NCI-H1417 treated with DMSO at 0.1 percent for 48 hours (cell line): ENCODE measurements at places on chromosomes 11 and 22.

- DNase-seq, result no peak
Observed at GRCh38 chr22:39092111-39092862, 4.8 kb upstream of the APOBEC3H start.

GRCh38 chr11:61152816-61153592 is 8.2 kb downstream of the VPS37C start:
- no peak for DNase-seq

GRCh38 chr11:118380571-118380970 is 20.8 kb upstream of the ATP5MG start:
- no peak for DNase-seq

- no peak for DNase-seq
Observed at GRCh38 chr11:1237128-1237580, 14.3 kb downstream of the MUC5B start.

DNA sequence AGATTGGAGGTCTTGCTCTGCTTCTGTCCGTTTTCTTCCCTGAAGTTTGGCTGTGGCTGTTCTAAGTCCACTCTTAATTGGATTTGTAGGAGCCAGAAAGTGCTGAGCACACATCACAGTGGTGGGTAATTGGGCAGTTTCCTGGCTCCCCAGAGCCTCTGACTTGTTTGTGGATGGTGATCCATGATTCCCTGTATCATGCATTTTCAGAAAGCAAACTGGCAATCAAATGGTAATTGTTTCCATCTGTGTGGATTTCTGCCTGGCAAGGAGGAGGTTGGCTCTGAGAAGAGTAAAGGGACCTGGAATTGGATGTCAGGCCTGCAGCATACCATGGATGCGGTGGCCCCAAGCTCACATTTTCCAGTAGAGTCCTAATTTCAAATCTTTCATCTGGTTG is 49.5 kb downstream of the PPFIBP2 start:
- no peak for DNase-seq

GRCh38 chr11:31764766-31765165 is 46.4 kb downstream of the PAX6 start:
- DNase-seq, result peak; percentile 39

DNA sequence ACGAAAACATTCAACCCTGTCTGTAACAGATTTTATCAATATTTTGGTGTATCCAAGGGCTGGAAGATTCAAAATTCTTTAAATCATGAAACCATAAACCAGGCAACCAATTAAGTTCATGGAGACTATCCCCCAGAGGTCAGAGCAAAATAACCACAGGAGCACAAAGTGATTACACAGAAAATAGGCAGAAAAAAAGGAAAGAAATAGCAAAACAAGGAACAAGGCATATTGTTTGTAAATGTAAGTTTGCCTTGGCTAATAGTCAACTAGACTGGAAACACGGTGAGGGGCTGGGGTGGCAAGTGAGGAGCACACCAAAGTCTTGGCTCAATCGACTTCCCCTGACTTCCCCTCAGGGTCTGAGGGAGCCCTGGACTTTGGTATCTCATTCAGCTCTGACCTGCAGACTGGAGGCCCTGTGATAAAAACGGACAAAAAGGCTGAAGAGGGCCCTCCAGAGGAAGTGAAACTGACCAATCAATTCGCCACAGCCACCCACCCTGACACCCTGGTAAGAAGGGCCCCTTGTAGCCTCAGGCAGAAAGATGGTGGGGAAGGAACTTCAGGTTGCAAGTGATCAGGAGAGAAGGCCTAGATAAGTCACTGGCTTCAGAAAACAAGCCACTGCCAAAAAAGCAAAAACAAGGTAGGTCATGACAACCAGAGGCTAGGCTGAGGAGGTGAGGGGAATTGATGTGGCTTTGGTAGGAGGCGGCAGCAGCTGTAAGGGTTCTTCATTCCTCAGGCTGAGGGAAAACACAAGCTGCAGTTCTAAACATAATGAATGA is 1.8 kb downstream of the SIK3 start:
- DNase-seq, result no peak

DNA sequence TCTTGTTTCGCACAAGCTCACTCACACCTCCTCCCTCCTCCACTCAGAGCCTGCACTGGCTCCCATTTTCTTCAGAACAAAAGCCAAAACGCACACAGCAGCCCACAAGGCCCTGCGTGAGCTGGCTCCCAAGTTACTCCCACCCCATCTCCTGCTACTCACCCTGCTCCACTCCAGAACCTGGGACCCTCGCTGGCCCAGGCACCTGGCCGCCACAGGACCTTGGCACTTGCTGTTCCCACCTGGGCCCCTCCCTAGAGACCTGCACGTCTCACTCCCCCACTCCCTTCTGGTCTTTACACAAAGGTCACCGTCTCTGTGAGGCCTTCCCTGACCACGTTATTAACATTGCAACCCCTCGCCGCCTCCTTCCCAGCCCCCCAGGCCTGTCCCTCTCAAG is 945 bp upstream of the MFNG start:
- DNase-seq, result no peak

DNA sequence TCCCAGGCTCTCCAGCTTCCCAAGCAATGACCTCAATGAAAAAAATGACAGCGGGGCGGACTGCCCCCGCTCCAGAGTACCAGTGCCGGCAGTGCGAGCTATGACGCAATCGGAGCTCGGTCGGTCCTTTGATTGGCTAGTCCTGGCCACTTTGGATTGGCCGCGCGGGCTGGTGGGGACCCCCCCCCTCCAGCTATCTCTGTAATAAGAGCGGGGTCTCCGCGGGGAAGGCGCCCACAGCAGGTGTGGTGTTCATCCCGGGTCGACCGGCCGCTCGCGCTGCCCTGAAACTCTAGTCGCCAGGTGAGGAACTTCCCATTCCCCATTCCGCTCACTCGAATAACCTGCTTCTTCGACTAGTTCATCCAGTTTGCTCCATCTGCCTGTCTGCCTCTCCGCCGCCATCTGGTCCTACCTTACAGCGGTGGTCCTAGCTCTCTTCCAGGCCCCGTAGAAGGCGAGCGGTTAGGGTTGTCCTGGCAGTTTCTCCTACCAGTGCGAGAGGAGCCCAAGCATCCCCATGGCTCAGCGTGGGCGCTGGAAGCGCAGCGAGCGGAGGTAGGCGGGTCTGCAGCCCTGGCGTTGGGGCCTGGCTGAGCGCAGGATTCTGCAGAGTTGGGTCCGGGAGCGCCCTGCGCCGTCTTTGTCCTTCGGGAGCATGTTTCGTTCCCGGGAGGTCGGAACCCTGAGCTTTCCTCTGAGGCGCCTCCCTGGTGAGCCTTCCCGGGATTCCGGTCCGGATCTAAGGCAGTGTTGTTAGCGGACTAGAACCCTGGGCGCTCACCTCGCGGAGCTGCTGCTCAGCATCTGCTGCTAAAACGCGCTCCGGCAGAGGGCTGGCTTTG is at the start of gene CALCB:
TSS of gene CALCB (plus strand) at position 233 of the 845 bp plus-strand sequence. CDS start 1,126 bp downstream, outside the sequence.
- DNase-seq, result no peak

DNA sequence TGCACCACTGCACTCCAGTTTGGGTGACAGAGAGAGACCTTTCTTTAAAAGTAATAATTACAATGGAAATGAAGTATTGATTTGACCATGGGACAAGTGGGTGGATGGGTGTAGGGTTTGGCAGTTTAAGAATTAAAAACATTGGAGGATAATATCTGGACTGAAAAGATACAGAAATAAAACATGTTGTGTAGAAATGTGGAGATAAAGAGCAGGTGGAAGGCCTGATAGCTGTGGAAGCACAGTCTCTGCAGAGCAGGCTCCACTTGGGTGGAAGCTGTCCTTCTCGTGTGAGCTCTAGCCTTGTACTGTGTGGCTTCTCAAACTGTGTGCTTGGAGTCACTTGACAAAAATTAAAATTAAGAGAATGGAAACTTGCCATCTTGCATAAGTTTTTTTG is 25.6 kb downstream of the APLP2 start:
- no peak for DNase-seq

- no peak for DNase-seq
Observed at GRCh38 chr11:88384669-88385005, 47.1 kb upstream of the CTSC start.

- DNase-seq, result no peak
Observed at GRCh38 chr11:127738771-127739286, 738.3 kb upstream of the KIRREL3 start.

GRCh38 chr11:116062129-116062489 is 557.9 kb upstream of the CADM1 start:
- DNase-seq, result no peak

- DNase-seq, result no peak
Observed at GRCh38 chr11:12618743-12619540, 55.3 kb upstream of the TEAD1 start.

GRCh38 chr11:131691181-131692041 is 321.0 kb downstream of the NTM start:
- peak; percentile 47 for DNase-seq

GRCh38 chr11:47478651-47479329 is 29.9 kb upstream of the RAPSN start:
- DNase-seq, result no peak

DNA sequence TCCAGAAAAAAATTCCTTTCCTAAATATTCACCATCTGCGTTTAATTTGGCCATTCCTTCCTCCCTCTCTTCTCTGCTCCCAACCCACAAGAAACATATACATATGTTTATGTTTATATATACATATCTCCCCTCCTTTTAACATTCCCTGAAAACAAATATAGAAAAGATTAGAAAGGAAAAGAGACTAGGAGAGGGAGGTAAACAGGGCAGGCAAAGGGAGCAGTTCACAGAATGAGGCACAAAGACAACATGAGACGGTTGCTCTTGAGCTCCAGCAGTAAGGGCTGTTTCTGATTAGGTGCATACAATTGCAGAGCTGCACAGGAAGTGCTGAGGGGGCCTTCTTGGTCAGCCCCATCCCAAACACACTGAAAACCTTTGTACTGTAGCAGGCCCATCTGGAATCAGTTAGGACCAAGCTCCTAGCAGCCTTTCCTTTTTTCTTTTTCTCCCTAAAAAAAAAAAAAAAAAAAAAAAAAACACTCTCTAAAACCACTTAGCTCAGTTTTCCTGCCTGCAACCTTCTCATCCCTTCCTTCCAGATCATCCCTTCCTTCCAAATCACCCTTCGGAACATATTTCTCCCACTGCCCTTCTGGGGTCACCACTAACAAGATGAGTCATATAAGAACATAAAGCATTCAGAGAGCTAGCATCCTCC is 57.0 kb downstream of the RBFOX2 start:
- DNase-seq, result no peak

GRCh38 chr22:38346506-38346905 is 29.3 kb upstream of the CSNK1E start:
- DNase-seq, result no peak

- DNase-seq, result no peak
Observed at GRCh38 chr11:38013157-38013556, 1415.1 kb upstream of the RAG2 start.

GRCh38 chr11:613369-613968 is 2.3 kb downstream of the IRF7 start:
- no peak for DNase-seq

GRCh38 chr11:71999362-71999761 is 653 bp downstream of the IL18BP start:
- DNase-seq, result no peak

DNA sequence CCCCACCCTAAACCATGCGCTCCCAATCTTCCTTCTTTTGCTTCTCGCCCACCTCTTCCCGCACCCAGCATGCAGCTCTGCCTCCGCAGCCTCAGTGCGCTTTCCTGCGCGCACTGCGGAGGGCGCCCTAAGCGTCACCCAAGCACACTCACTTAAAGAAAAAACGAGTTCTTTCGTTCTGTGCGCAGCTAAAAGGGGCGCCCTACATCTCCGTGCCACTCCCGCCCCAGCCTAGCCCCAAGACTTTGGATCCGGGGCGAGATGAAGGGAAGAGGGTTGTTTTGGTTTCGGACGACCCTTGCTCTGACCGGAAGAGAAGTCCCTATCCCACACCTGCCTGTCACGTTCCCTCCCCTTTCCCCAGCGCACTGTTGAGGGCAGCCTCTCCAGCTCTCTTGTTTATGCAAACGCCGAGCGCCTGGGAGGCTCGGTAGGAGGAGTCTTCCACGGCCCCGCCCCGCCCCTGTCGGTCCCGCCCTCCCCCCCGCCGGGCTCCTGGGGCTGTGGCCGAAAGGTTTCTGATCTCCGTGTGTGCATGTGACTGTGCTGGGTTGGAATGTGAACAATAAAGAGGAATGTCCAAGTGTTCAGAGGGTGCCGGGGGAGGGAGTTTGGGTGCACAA is 5.3 kb downstream of the VSIG2 start:
- DNase-seq, result no peak

DNA sequence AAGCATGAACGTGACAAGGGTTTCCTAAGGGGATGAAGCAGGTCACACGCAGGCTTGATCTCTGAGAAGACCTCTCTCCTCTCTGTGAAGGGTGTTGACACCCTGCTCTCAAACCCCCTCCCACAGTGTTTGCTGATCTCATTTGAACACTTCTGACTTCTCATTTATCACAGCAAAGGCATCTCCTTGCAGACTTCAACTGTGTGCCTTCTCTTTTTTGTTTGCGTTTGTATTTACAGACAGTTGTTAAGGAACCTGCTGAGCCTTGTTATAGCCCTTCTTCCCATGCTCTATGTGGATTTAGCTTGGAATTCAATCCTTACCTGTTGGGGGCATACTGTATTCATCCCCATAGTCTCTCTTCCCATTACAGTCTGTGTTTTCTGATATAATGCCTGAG is 206.5 kb downstream of the NELL1 start:
- no peak for DNase-seq

DNA sequence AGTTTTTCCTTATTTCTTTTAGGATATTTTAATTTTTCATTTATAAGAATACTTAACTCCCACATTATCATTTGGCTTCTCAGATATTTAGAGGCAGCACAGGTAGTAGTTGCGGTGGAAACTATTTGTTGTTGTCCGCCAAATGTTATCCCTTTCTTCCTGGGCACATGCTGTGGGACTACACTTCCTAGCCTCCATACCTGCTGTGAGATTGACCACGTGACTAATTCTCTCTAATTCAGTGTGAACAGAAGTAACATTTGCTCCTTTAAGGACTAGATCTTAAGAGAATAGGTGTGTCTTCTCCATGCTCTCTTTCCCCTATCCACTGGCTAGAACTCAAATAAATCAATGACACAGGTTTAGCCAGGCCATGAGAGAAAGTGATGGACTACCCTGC is 136.5 kb downstream of the ATG16L2 start:
- no peak for DNase-seq

- DNase-seq, result no peak
Observed at GRCh38 chr11:125873881-125874555, 13.4 kb upstream of the HYLS1 start.

GRCh38 chr11:117229931-117230285 is 2.0 kb downstream of the PCSK7 start:
- DNase-seq, result no peak

DNA sequence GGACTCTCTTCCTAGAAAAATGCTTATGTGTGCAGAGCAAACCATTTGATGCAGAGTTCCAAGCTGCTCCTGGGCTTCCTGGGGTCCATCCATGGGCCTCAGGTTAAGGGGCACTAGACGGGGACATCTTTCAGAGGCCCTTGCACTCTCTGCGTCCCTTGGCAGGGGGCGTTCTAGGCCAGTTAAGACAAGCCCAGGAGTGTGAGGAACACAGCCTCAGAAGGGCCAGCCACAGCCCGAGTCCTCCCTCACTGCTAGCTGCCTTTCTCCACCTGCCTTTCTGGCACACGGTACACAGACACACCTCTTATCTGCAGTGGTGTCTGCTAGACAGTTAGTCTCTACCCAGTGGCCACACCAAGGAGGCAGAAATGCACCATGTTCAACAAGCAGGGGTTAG is 18.0 kb upstream of the BID start:
- DNase-seq, result no peak
